ENCODE measurements at places on chromosomes 2 and 18.

DNA sequence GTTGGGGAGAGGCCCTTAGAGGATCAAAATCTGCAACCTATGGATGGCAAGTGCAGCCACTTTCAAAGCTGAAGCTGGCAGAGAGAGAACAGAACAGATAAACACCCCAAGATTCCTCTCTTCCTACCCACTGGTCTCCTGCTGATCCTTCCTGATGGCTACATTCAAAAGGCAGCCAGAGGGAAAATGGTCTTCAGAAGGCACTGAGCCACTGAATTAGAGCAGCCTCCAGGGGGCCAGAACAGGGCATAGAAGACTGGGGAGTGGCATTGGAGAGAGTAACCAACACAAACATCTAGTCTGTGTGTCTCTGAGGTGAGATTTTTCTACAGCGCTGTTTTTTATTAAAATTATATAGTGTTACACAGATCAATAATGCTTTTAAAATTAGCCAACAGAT lies 432.6 kb downstream of the PARD3B start:
- no peak for DNase-seq

DNA sequence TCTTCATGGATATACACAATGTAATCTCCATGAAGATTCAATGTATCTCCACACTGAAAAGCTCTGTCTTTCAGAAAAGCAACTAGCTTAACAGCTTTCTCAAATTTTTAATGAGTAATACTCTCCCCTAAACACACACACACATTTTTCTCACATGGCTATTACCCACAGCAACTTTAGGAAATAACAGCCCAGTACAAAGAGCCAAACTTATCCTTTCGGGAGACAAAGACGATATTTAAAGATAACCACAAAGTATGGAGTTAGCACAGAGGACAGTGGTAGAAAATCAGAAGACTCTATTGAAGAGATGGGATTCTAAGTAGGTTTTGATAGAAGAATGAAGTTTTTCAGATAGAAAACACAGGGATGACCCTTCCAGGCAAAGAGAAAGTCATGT lies 394.9 kb upstream of the TRIB2 start:
- DNase-seq, result no peak

DNA sequence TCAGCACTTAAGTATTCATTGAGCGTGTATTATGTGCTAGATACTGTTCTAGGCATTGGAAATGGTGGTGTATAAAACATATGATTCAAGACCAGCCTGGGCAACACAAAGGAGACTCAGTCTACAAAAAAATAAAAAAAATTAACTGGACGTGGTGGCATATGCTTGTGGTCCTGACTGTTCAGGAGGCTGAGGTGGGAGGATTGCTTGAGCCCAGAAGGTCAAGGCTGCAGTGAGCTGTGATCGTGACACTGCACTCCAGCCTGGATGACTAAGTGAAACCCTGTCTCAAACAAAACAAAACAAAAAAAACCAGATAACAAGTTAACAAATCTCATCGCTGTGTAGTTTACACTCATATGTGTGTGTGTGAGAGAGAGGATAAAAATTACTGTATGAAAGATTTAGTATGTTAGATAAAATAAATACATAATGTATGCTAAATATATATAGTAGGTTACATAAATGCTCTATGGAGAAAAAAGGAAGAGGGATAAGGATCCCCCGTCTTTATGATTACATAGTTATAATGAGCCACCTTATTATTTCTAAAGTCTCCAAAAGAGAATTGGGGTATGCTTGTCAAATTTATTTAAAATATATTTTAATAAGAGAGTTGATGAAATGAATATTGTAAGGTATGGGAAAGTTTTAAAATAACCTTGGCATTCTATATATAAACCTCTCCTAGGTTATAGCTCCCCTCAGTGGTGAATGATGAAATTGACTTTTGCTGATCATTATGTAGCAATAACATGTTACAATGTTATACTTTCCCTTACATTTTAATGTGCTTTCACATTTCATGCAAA lies 69.2 kb downstream of the EHBP1 start:
- no peak for DNase-seq

GRCh38 chr2:219426068-219426443 lies 7.9 kb downstream of the DES start:
- DNase-seq, result no peak

DNA sequence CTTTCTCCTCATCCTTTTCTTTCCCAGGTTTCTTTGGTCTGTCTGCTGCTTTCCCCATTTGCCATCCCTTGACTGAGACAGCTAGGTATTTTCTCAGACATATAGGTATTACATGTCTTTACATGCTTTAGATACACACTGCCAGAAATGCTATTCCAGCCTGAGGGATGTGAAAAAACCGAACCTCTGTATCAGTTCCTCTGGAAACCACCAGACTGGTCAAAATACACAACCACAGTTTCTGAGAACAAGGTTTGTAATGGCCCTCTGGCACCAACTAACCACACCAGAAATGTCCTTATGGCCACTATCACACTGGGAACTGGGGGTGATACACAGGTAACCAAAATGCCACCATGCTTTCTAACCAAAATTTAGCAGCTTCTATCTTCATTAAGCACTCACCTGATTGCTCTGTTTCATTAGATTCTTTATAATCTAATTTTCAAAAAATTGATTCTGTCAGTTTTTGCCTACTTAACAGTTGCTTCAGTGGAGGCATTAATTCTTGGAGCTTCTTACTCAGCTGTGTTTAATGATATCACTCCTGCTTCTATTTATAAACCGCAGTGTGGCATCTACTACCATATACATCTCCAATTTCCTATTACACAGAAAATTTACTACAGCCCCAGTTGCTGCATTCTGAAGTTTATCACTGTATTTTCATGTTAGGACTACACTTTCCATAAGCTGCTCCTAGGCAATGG lies 243.5 kb downstream of the WDPCP start:
- DNase-seq, result no peak

- no peak for DNase-seq
These were observed 21.9 kb downstream of the ELMOD3 start for GRCh38 chr2:85376291-85377065.

GRCh38 chr18:22816266-22817176 lies 116.6 kb upstream of the RBBP8 start:
- DNase-seq, result no peak

GRCh38 chr18:60508108-60508507 lies 135.5 kb upstream of the MC4R start:
- DNase-seq, result no peak

GRCh38 chr2:111919794-111920608 lies 21.6 kb downstream of the MERTK start:
- DNase-seq, result peak; percentile 51

DNA sequence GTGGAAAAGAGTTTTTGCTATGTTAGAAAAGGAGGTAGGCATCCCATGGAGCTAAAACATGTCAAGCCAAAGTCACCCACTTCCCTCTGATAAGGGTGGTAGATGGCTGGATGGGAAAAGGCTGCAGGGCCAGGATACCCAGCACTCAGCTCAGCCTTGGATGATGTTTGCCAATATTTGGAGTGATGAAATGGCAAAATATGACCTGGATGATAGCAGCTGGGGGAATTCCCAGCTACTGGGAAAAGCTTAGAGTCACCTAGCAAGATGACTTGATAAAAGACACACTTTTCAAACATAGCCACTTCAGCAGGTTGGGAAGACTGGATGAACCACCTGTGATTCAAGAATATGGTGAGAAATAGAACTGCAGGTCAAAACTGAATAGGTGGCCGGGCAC lies 10.1 kb downstream of the RFX8 start:
- no peak for DNase-seq

- DNase-seq, result peak; percentile 49
These were observed 549.5 kb upstream of the ID2 start for GRCh38 chr2:8132351-8132831.

DNA sequence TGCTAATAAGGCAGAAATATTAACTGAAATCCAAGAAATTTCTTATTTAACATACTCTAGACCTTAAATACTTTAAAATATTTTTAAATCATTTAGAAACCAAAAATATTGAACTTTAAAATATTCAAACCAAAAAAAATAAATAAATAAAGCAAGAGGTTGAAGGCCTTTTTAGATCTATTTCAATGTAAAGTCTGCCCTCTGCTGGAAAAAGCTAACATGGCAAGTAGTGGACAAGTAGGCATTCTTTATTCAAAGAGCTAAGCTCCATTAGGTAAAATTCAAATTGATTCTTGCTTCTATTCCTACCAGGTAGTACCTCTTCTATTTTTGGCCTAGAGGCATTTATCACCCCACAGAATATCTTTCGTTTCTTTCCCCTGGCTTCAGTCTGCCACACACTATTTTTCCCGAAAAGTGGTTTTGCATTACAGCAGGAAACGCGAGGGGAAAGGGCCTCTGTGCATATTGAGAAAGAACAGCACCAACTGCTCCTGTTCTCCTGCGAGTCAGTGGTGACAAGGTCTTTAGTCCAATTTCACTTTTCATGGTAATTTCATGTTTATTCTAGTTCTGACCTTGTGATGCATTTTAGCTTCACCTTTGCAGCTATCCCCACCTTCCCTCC lies 20.4 kb downstream of the IFIH1 start:
- DNase-seq, result no peak

GRCh38 chr2:133200684-133201421 lies 367.4 kb downstream of the NCKAP5 start:
- DNase-seq, result no peak

DNA sequence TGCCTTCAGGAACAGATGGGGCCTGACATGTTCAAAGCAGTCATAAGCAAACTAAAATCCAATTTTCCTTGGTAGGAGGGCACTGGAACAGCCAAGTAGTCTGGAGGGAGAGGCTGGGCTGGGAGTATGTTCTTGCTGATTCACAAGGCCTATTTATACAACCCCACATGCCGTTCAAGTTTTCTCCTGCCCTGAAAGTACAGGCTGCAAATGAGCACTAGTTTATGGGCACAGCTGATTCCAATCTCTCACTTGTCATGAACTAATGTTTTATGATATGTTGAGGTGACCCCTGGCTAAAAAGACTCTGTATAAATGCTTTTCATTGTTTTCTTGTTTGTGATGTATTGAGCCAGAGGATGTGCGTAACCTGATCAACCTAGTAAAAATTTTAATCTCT lies 183.4 kb upstream of the SRD5A2 start:
- no peak for DNase-seq

DNA sequence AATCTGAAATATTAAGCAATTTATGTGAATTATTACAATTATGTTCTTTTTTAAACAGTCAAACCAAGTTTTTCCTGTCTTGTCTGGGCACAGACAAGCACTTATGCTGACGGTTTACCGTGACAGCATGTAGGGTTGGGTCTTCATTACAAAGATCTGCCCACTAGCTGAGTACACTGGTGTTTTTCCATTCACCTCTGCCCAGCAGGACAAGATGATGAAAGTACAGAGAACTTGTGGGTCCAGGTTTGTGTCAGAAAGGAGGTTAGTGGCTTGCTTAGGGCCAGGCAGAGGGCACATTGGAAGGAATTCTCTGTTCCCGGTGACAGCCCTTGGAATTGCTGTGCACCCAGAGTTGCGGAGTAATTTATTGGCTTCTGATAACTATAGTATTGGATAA lies 14.0 kb downstream of the NABP1 start:
- no peak for DNase-seq

DNA sequence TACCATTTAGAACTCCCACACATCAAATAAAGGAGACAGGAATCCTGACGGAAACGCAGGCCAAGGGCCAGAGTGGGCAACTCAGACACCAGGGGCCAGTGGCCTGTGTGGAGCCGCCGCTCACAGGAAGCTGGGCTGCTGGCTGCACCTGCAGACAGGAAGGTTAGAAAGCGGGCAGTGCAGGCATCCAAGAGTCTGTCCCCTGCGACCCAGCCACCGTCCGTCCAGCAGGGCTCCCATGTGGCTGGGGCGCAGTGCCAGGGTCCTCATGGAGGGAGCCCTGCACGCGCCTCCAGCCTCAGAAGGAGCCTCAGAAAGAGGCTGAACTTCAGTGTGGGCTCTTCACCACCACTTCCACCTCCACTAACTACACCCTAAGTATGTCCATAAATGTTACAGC lies 2.5 kb upstream of the ANO7 start:
- DNase-seq, result no peak

DNA sequence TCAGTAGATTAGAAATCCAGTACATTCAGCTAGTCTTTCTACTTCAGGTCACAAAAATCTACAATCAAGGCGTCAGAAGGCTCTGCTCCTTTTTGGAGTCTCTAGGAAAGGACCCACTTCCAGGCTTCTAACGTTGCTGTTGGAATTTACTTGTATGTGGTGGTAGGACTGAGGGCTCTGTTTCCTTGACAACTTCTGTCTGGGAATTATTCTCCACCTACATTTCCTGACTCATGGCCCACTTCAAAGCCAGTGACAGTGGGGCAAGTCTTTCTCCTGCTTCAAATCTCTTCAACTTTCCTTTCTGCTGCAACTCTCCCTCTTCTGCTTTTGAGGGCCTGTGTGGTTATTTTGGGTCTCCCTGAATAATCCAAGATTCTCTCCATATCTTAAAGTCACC lies 10.4 kb upstream of the TMX3 start:
- no peak for DNase-seq

DNA sequence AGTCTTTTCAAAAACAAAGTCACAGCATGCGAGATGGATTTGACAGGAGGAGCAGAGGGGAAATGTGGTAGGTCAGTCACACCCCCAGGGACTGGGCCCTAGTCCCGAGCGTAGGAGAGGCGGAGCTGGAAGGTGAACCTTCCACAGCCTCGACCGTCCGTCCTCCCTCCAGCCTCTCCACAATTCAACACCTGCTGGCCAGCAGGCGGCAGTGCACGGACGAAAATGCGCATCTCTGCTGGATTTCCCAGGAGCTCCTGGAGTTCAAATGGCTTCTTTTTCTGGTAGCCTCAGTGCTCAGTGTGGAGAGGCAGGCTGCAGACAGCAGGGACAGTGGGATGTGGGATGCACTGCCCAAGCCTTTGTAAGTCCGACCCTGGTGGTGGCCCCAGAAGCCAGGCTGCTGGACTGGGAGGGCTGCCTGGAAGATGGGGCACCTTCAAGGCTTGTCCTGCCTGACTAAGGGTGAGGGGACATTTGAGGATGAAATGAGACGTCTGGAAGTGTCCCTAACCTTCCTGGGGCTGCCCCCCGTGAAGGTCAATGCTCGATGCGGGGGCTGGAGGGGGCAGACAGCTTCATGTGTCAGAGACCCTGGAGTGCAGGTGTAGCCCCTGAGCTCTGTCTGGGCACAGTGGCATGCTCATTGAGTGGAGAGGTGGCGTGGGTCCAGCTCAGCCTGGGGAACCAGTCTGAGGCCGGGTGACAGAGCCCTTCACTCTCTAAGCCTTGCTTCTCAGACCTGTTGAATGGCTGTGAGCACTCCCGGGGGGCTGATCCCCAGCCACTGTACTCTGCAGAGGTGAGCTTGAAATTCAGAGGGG lies 189.5 kb downstream of the TFCP2L1 start:
- peak; percentile 31 for DNase-seq

GRCh38 chr2:181264001-181264400 lies 193.2 kb upstream of the ITGA4 start:
- DNase-seq, result no peak

GRCh38 chr18:58359620-58360019 lies 269.3 kb downstream of the ALPK2 start:
- no peak for DNase-seq

- no peak for DNase-seq
These were observed 165.2 kb downstream of the UBE2E3 start for GRCh38 chr2:181145645-181146044.

GRCh38 chr2:166610180-166610912 lies 116.3 kb upstream of the SCN7A start:
- DNase-seq, result no peak

GRCh38 chr2:144032566-144032965 lies 487.4 kb downstream of the ZEB2 start:
- no peak for DNase-seq
